Posterior vena cava (tissue), 2 donors: ENCODE measurements at places on chromosomes 6 and 20. TPM values are rescaled to one million over a fixed set of nuclear protein-coding genes. Genes with fewer than 3 reads are reported as not detected.

DNA sequence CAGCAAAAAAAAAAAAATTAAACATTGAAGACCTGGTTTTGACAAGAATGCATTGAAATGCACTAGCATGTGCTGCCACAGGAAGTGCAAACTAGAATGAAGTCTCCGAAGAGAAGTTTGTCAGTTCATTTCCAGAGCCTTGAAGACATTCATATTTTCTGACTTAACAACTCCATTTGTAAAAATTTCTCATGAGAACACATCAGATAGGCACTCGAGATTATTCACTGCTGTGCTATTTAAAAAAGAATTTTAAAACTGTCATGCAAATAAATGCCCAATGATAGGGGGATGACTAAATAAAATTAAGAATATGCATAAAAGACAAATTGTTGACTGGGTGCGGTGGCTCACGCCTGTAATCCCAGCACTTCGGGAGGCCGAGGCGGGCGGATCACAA lies 394.6 kb upstream of the JARID2 start:
- no peak for DNase-seq

- DNase-seq: no peak
Observed at GRCh38 chr20:22403632-22404361, 180.6 kb downstream of the FOXA2 start.

DNA sequence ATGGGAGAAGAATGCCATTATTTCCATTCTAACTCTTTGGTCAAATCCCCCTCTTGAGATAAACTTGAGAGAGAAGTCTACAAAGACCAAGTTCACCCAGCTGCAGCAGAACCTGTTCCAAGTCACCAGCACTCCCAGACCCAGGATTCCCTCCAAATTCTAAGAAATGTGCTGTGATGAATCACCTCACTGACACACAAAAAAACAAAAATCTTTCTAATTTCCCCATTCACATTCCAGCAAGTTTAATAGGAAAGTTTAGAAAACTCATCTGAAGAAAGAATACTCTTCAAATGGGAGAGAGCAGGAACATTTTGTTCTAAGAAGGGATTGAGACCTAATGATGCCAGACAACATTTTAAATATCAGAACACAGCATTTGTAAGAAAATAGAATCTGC lies 213.6 kb upstream of the PLCB4 start:
- DNase-seq: no peak

GRCh38 chr6:31396422-31397152 lies 6.8 kb upstream of the MICA start:
- DNase-seq: peak; percentile 94

DNA sequence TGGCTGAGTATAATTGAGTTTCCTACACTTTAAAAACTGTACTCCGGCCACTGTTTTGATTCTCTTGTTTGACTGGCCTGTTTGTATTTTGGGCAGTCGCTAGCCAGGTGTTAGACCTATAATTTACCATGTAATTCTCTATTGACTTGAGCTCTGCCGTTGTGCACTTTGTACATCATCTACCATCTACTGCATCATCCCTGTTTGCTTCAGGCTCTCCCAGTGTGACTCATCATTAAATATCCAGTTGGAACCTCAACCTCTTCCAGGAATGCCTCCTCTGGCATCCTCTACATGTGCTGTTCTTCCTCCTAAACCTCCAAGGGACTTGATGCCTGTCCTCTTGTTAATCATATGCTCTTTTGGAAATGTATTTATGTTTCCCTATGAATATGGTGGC lies 72.3 kb downstream of the FARS2 start:
- no peak for DNase-seq

GRCh38 chr6:114783083-114783482 lies 440.3 kb upstream of the HS3ST5 start:
- DNase-seq: no peak

- DNase-seq: peak; percentile 44
Observed at GRCh38 chr20:61057443-61058121, 194.5 kb upstream of the CDH4 start.

GRCh38 chr20:48291896-48292295 lies 506.6 kb upstream of the SULF2 start:
- DNase-seq: no peak

DNA sequence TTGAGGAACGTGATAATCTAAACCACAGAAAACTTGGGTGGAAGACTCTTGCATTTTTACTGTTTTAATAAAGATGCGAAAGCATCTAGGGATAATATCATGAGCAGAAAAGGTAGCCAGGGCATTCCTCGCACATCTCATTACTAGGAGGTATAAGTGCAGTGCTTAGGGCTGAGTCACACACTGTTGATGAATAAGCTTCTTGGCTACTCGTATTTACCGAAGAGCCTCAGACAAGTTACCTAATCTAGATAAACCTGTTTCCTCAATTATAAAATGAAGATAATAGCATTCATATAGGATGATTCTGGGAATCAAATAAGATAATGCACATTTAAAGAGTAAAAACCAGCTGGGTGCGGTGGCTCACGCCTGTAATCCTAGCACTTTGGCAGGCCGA lies 780 bp upstream of the KIAA0319 start:
- no peak for DNase-seq

DNA sequence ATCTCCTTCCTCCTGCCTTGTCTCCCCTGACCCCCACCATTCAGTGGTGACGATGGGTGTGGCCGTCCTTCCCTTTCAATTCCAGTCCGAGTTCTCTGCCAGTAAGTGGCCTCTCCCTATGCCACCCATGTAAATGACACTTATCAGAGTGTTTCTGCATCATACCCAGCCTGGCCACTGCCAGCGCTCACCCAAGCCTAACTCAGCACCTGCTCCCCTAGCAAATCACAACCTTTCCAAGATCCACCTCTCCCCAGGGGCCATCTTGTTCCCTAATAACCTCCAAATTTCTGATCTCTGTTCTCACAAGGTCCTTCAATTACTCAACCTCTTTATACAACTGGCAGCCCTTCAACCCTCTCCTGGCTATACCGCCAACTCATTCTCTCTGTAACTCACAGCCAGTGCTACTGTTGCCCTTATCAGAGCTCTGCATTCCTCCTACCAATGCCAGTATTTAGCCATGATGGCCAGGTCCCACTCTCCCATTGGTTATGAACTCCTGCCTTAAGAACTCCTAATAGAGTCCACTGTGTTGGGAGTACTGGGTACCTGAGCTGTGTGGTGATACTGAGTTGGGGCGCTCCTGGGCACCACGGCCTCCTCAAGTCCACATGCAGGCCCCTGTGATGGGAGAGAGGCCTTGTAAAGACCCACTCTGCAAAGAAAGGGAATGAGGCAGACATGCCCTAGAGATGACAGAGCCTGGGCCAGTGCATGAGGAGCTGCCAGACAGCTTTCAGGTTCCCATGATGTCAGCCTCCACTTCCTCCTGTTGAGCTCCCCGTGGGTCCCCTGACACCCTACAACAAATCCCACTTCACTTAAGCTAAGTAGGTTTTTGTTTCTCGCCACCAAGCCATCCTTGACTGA lies 187.4 kb upstream of the RREB1 start:
- no peak for DNase-seq

DNA sequence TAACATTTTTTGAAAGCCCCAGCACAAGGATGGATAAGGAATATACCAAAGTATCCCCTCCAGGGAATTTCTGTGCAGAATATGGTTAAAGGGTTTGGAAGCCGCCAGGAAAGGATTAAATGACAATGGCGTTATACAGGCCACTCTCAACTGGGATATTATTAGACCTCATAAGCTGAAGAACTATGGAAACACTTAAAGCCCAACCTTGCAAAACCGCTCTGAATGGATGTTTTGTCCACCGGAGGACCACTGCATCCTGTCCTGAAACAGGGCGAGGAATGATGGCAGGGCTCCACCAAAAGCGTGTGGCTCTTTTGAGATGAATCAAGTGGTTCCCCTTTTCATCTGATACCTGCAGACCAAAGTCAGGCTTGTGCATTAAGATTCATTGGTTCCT lies 32.4 kb downstream of the NFATC2 start:
- no peak for DNase-seq

DNA sequence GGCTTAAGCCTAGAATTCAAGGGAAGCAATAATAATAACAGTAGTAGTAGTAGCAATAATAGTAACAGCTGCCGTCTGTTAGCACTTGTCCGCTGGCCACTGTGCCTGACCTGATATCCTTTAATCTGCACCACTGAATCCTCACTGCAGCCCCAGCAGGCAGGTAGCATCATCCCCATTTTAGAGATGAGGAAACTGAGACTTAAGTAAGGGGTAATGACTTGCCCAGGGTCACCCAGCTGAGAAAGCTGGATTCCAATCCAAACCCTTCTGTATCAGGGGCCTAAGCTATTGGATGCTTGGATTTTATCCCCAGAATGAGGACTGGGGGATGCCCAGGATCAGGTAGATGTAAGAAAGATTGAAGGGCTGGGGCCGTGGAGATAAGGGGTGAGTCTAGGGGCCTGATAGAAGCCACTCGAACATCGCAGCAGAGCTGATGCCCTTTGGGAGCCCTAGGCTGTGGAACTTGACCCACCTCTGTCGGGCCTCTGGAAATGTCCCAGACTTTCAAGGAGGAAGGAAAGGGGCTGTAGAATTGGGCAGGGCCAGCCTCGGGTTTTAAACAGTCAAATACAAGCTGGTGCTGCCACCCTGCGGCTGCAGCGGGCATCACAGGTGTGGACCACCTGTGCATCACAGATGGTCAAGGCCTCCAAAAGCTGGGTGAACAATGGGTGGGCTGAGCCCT lies 102.1 kb upstream of the MYL9 start:
- DNase-seq: peak; percentile 89

GRCh38 chr20:21090111-21090618 lies 16.0 kb downstream of the LINC00237 start:
- DNase-seq: no peak

DNA sequence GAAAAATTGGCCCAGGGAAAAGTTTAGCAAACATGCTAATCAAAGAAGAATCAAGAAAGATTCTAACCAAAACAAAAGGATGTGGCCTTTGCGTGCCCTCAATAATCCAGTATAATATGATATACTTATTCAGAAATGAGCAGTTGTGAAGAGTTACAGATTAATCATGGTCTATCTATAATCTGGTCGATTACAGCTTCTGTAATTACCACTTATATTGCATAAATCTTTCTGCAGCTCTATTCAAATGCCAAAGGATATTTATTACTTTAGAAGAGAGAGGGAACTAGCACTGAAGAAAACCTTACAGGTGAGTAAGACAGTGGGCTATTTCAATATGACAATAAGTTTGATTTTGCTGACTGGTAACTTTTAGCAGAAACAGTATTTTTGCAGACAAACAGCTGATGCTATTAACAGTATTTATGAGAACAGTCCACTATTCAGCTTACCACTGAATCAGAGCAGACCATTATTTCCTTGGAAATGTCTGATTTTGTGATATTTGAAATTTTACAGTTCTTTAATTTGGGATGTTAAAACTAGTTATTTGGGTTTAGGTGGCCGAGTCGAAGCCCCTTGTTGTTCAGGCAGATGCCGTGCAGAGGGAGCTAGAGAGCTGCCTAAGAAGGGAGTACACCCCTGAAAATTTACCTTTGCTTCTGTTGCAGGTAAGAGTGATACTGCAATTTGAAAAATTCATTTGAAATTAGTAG lies 92.2 kb downstream of the CEP57L1 start:
- peak; percentile 83 for DNase-seq

GRCh38 chr20:32130352-32130751 lies 20.8 kb downstream of the TM9SF4 start:
- DNase-seq: no peak

DNA sequence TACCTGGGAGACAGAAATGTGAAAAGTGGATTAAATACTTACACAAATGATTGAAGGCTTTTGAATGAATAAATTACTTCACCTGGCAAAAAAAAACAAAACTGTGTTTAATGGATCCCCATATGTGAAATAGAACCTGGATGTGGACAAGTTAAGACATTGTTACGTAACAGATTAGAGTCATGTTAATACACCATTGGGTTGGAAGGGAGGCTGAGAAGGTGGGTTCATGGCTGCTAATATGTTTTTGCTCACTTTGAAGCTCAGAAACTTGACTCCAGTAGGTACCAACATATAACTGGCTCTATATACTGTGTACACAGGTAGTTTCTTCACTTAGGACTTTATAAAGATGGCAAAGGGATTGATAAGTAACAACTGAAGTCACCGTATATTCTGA lies 21.4 kb upstream of the TENT5A start:
- DNase-seq: no peak

GRCh38 chr6:148146717-148147462 lies 195.7 kb upstream of the SASH1 start:
- DNase-seq: no peak

DNA sequence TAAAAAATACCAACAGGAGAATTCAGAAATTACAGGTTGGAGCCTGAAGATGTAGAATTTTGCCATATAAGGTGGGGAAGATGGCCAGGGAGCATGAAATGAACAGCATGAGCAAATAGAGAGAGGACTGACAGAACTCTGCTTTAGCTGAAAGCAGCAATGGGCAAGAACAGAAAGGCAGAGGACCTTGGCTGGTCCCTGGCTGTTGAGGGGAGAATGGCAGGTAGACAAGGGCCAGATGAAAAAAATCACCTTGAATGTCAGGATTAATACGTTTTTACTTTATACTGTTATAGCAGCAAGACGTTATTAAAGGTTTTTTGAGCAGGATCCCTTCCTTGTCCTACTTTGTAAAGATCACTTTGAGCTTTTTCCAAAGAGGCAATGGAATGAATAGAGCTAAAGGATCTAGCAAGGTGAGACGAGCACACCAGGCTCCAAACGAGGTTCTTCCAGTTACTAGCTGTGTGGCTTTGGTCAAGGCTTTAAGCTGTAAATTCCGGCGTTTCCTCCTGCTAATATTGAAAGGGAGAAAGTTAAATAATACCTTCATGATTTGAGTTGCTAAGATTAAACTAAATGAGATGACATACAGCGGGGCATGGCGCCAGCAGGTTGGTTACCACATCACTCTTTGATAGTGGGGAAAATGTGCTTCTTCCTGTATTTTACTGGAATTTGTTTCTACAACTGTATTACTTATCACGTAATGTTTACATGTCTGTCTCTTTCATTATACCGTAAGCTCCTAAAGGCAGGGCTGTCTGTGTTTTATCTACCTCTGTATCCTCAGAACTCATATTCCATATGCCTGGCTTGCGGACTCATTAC lies 776 bp downstream of the PPIL1 start:
- DNase-seq: no peak

- DNase-seq: no peak
Observed at GRCh38 chr20:12786276-12786675, 222.5 kb upstream of the SPTLC3 start.

DNA sequence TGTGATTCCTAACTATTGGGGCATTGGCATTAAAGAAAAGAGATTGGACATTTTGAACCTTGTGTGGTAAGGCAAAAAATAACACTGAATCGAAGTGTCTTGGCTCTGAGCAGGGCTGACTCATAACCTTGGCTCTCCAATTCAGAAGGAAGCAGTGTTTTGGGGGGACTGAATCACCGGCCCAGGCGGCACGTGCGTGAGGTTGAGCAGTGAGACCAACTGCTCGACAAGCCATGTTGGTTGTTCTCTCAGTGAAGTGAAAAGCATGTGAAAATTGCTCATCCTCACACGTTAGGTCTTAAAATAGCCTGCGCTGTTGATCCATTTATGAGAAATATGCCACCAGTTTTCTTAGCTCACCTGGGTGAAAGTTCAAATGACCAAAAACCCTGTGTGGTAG lies 137.8 kb upstream of the SPACA1 start:
- no peak for DNase-seq

GRCh38 chr6:3233321-3233720 lies 5.9 kb upstream of the TUBB2B start:
- DNase-seq: no peak

- no peak for DNase-seq
Observed at GRCh38 chr20:52804497-52805295, 167.5 kb upstream of the TSHZ2 start.

- DNase-seq: peak; percentile 62
Observed at GRCh38 chr20:5668529-5668868, 81.7 kb upstream of the SHLD1 start.

MMP24 gene
- 0.52 TPM for total RNA-seq

ANGPT4 gene
- 0.24 TPM for total RNA-seq

PAK5 gene
- total RNA-seq: not detected

NMBR gene
- not detected for total RNA-seq

FNDC11 gene
- not detected for total RNA-seq

SLC26A8 gene
- 0.42 TPM for total RNA-seq
